ENCODE measurements at places on chromosomes 5 and 9.

DNA sequence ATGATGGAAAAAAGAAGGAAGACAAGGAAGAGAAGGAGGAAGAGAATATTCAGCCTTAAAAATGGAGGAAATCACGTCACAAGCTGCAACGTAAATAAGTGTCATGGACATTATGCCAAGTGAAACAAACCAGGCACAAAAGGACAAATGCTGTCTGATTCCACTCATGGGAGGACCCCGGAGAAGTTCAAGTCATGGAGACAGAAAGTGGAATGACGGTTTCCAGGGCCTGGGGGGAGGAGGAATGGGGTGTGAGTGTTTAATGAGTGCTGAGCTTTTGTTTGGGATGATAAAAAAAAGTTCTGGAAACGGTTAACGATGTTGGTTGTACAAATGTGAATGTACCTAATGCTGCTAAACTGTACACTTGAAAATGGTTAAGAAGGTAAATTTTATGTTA lies 439.5 kb downstream of the GADD45G start:
- no peak for DNase-seq

GRCh38 chr5:142839711-142840346 lies 69.7 kb downstream of the ARHGAP26 start:
- no peak for DNase-seq

DNA sequence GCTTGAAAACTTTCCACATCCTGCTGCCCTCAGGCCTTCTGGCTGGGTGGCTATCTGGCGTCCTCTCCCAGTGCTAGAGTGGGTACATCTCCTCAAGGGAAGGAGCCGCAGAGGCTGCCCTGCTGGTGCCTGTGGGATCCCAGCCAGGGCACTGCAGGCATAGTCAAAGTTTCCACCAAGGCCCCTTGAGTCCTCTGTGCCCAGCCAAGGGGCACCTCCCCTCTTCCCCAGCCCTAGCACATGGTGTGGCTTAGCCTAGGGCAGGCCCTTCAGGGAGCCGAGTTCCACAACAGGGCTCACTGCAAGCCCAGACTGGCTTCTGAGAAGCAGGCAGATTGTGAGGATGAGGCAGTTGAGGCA lies 103.2 kb downstream of the RGS3 start:
- DNase-seq = no peak

DNA sequence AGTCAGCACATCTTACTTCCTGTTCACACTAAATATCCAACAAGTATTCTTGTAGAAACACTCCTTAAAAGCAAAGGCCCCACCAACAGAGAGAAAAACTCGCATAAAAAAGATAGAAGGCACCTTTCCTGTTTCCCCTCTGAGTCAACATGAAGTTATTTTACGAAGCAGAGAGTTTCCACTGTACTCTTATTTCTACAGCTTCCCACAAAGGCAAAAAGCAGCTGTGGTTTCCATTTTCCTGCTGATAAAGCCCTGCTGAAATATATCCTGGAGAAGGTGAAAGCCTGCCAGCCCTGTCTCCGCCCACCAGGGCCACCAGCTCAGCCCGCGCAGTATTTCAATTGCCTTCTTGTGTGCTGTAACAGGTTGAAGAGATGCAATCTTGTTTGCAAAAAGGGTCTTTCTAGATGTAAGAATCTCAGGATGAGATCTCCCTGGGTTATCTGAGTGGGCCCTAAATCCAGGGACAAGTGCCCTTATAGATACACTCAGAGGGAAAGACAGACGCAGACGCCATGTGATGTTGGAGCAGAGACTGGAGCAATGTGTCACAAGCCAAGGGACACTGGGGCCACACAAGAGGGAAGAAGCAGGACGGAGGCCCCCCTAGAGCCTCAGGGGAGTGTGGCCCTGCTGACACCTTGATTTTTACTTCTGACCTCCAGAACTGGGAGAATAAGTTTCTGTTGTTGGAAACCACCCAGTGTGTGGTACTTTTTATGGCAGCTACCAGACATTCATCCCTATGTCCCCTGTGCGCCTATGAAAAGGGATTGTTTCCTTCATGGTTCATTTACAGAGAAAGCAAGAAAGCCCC lies 19.9 kb downstream of the SEMA4D start:
- peak; percentile 75 for DNase-seq

- no peak for DNase-seq
These were observed 23.9 kb downstream of the ADAMTS2 start for GRCh38 chr5:179321206-179321987.

- peak; percentile 38 for DNase-seq
These were observed 12.5 kb upstream of the ZSWIM6 start for GRCh38 chr5:61319388-61320146.

DNA sequence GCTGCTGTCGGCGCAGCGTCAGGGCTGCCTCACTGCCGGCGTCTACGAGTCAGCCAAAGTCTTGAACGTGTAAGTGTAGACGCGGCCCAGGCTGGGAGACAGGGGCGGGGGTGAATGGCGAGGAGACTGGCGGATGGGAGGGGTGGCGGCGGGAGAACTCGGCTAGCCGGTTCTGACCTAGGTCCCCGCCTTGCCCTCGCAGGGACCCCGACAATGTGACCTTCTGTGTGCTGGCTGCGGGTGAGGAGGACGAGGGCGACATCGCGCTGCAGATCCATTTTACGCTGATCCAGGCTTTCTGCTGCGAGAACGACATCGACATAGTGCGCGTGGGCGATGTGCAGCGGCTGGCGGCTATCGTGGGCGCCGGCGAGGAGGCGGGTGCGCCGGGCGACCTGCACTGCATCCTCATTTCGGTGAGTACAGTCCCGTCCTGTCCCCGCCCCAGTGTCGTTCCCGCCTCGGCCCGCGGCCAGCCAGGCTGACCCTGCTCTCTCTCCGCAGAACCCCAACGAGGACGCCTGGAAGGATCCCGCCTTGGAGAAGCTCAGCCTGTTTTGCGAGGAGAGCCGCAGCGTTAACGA lies 745 bp downstream of the GADD45G start:
- peak; percentile 81 for DNase-seq

All from activated CD8-positive, alpha-beta T cell treated with anti-CD3 and anti-CD28 coated beads for 36 hours (primary cell).